ENCODE measurements at places on chromosomes 3 and 15. TPM values are rescaled to one million over a fixed set of nuclear protein-coding genes. Genes with fewer than 3 reads are reported as not detected.

Gene POPDC2
- 0.33 TPM for total RNA-seq

Gene CCDC71
- total RNA-seq, result 18.4 TPM

Gene CFAP161
- total RNA-seq, result not detected

Gene ITIH1
- 0.17 TPM for total RNA-seq

Gene PGBD4
- total RNA-seq, result 3.9 TPM

Gene ISG20
- 4.0 TPM for total RNA-seq

Gene C3orf62
- total RNA-seq, result 1.4 TPM
